H9 (cell line): ENCODE measurements at places on chromosomes 1 and 21. TPM values are rescaled to one million over a fixed set of nuclear protein-coding genes. Genes with fewer than 3 reads are reported as not detected.

Gene LRRC38
- total RNA-seq, result 0.72 and 0.86 TPM in 2 replicates

Gene FCRL1
- not detected in 2 replicates for total RNA-seq

Gene TDRD10
- total RNA-seq, result 0.31 TPM in 1 of 2 replicates, not detected in the other

Gene MCOLN3
- total RNA-seq, result 10.6 and 10.8 TPM in 2 replicates

Gene SPRR2F
- total RNA-seq, result not detected in 2 replicates

Gene CYB561D1
- 6.5 and 6.7 TPM in 2 replicates for total RNA-seq

Gene TMEM59
- total RNA-seq, result 111 and 131 TPM in 2 replicates

Gene WNT2B
- total RNA-seq, result 0.66 and 0.68 TPM in 2 replicates

Gene CLCA4
- not detected in 2 replicates for total RNA-seq

Gene RABGAP1L
- total RNA-seq, result 146 and 147 TPM in 2 replicates

Gene KCNQ4
- 1.4 TPM in 2 replicates for total RNA-seq

DNA sequence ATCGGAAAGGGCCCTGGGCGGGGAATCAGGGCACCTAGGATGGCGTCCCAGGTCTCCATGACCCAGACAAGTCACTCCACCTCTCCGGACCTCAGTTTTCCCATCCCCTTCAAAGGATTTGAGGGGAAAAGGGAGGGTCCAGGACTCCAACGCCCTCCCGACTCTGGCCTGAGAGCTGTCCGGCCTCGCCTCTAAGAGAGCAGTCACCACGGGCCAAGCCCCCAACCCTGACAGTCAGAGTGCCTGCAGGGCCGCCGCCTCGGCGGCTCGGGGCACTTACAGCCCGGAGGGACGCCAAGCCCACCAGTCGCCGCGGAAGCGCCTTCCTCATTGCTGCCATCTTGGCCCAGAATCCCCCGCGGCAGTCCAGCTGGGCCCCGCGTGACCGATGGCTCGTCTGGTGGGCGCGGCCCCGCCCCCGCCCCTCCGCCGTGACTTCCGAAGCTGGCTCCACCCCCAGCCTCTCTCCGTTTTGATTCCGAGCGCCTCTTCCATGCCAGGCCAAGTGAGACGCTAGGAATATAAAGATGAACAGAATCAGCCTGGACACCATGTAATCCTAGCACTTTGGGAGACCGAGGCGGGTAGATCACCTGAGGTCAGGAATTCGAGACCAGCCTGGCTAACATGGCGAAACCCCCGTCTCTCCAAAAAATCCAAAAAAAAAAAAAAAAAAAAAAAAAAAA, at the start of gene HMGCL:
Gene HMGCL (minus strand): TSS at position 354 of the 686 bp plus-strand sequence. CDS start 14 bp downstream, at position 340.
- peak; percentile 91 for DNase-seq

DNA sequence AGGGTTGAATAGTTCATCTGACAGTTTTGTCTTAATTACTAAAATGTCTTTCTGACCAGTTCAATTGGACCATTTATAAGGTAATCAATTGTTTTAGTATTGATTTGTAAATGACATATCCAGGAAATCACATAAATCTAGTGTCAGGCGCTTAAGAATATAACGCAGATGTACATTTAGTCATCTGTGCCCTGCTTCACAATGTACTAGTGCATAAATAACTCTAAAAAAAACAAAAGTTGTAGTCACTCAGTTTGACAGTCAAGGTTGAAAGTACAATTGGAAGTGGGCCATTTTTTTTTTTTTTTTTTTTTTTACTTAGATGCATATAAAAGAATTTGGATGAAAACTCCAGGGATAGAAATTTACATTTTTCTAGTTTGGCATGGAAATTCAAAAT, 490.4 kb downstream of the PTPRC start:
- DNase-seq, result no peak

GRCh38 chr1:150917387-150917786, 8.8 kb upstream of the SETDB1 start:
- no peak for DNase-seq

GRCh38 chr1:76868154-76868882, 1.0 kb downstream of the ST6GALNAC5 start:
- peak; percentile 64 for DNase-seq

GRCh38 chr21:38825269-38825668, 19.5 kb downstream of the ETS2 start:
- no peak for DNase-seq

DNA sequence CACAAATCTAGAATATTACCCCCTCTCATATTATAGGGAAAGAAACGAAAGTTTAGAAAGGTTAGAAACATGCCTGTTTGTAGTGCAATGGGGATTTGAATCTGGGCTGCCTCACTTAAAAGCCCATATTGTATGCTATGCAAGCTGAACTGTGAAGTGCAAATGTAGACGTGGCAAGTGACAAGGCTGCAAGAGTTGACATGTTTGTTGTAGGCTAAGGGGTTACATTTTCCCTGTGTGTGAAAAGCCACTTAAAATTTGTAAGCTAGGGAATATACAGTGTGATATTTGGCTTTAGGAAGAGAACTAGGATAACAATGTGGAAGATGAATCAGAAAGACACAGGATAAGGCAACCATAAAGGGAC, 29.0 kb downstream of the WDR26 start:
- DNase-seq, result no peak

- DNase-seq, result no peak
These were observed 1360.4 kb downstream of the BRINP3 start for GRCh38 chr1:189117072-189117770.

DNA sequence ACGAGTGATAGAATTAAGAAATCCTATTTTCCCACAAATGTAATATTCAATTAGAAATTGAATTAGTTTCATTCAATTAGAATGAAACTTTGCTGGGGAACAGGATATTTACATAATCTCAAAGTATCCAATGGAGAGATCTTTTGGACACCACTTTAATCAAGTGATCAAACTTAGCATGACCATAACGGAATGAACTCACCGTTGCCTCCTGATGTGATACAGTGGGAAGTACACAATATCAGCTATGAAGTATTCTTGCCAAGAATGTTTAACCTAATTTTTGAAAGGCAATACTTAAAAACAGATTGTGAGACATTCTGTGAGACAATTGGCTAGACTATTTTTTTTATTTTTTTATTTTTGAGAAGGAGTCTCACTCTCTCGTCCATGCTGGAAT, 16.6 kb downstream of the CDKN2C start:
- DNase-seq, result no peak

GRCh38 chr1:25111706-25112105, 120.6 kb downstream of the SYF2 start:
- DNase-seq, result no peak

- DNase-seq, result no peak
These were observed 83.5 kb downstream of the SPAG17 start for GRCh38 chr1:118101515-118101844.

DNA sequence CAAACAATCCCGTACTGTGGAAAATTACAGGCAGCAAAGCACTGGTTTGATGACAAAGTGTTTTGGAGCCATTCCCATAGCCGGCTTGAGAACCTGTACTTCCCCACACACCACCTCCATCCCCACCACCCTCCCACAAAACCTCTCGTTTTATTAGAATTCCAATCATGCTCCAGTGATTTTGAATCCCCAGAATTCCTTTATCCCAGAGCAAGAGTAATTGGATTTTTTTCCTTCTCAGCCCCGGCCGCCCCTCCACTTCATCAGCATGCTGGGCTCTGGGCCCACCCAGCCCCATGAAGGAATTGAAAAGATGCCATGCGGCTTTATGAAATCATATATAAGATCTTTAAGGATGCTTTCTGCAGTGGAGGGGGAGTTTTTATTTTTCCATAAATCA, 136.6 kb downstream of the OMA1 start:
- no peak for DNase-seq

GRCh38 chr1:97901017-97901658, 19.7 kb downstream of the DPYD start:
- DNase-seq, result no peak

GRCh38 chr1:229894532-229894931, 172.5 kb upstream of the GALNT2 start:
- no peak for DNase-seq

DNA sequence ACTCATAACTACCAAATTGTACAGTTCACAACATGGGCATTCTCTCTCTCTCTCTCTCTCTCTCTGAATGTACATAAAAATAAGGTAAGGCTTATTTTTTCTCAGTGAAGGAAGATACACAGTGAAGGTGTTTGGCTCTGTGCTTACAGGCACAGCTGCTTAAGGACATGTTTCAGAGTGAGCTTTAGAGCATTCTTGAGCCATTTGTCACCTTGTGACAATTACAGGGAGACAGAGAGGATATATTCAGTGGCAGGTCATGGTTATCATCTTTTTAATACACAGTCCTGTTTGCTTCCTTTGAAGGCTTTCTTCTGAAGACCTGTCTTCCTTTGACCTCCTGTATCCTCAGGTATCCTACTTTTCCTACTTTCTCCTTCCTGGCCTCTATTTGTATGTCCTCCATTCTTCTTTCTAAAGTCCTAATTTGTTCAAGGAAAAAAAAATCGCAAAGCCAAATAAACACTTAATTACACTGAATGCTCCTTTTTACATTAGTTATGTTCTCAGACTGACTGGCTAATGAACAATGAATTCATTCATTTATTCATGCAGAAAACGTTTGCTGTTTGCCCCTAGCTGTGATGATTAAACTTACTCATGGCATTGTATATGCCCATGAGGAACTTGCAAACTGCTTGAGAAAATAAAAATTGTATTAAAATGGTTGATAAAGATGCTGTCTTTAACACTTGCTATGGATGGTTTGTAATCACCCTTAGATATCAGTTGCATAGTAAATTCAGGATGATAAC, 33.4 kb downstream of the HSD17B7 start:
- DNase-seq, result no peak

DNA sequence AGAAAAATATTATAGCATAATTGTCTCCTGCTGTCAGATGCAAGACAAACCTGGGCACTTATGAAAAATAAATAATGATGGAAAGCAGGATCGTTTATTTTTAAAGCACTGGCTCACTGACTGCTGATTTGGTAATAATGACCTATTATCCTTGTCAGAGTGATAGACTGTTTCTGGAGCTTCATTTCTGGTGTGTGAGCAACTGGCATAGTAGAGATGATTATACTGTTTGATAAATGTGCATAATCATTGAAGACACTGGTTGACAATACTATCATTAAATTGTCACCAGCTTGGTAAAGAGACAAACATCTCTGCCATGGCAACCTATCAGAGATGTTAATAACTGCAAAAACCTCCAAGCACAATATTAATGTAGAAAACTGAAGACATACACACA, 179.9 kb upstream of the ZNF644 start:
- no peak for DNase-seq

DNA sequence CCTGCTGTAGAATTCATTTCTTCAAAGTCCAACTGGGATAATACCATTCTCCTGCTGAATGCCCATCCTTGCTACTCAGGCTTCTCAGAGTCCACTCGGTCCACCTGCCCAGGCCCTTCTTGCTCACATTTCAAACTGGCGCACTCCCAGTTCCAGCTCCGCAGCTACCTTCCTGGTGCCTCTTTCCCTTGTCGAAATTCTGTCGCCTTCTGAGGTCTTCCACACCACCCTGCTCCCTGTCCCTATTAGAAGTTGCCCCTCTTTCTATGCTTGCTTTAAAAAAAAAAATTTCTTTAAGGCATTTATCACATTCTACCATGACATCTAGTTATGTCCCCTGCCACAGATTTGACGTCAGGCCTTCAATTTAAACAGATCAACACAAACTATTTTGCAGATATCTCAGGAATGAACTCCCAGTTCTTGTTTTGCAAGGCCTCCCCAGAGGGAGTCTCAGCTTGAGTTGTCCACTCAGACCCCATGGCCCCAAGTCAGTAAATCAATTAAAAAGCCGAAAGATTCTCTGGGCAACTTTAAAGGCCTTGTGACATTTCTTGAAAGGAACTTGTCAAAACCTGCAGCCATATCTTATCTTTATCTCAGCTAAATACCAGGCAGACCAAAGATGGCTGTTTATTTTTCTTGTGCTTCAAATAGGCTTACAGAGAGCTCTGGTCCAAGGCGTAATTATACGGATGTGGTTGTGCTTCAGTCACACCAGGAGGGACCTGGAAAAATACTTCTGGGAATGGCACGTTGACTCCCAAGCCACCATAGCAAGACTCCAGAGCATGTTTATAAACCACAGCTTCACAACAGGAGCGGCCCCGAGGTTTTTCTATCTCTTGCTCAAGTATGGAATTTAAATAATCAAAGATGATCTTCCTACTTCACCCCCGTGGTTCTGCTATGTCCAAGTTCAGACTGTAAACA, 2.2 kb downstream of the FAM89A start:
- no peak for DNase-seq

GRCh38 chr1:231940701-231941100, 314.1 kb downstream of the DISC1 start:
- no peak for DNase-seq

DNA sequence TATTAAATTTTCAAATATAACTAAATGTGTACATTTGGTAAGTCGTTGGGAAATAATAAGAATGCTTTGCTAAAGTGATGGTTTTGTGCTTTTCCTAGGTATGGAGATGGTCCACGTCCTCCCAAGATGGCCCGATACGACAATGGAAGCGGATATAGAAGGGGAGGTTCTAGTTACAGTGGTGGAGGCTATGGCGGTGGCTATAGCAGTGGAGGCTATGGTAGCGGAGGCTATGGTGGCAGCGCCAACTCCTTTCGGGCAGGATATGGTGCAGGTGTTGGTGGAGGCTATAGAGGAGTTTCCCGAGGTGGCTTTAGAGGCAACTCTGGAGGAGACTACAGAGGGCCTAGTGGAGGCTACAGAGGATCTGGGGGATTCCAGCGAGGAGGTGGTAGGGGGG, 47.8 kb downstream of the DHX9 start:
- no peak for DNase-seq

DNA sequence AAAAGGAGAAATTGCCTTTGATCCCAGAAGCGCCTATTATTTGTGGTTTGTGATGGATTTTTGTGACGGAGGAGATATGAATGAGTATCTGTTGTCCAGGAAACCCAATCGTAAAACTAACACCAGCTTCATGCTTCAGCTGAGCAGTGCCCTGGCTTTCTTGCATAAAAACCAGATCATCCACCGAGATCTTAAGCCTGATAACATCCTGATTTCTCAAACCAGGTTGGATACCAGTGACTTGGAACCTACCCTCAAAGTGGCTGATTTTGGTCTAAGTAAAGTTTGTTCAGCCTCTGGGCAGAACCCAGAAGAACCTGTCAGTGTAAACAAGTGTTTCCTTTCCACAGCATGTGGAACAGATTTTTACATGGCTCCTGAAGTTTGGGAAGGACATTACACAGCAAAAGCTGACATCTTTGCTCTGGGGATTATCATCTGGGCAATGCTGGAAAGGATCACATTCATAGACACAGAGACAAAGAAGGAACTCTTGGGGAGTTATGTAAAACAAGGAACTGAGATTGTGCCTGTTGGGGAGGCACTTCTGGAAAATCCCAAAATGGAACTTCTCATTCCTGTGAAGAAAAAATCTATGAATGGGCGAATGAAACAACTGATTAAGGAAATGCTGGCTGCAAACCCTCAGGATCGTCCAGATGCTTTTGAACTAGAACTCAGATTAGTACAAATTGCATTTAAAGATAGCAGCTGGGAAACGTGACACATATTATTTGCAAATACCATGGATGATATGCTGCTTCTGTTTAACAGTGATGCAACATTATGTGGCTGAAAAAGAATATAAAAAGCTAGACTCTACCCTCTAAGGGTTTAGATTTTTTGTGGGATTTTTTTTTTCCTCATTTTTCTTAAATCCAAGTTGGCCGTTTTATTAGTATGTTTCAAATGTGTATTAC, 10.5 kb downstream of the PDIK1L start:
- no peak for DNase-seq

GRCh38 chr21:34939673-34940331, 109.3 kb downstream of the RUNX1 start:
- no peak for DNase-seq
